ENCODE measurements at places on chromosomes 7 and 10. TPM values are rescaled to one million over a fixed set of nuclear protein-coding genes. Genes with fewer than 3 reads are reported as not detected.
A peak's percentile ranks its signal among the peaks of the same experiment; 100 is the strongest.

GRCh38 chr10:58932577-58933314 lies 243.7 kb upstream of the PHYHIPL start:
- DNase-seq = no peak

DNA sequence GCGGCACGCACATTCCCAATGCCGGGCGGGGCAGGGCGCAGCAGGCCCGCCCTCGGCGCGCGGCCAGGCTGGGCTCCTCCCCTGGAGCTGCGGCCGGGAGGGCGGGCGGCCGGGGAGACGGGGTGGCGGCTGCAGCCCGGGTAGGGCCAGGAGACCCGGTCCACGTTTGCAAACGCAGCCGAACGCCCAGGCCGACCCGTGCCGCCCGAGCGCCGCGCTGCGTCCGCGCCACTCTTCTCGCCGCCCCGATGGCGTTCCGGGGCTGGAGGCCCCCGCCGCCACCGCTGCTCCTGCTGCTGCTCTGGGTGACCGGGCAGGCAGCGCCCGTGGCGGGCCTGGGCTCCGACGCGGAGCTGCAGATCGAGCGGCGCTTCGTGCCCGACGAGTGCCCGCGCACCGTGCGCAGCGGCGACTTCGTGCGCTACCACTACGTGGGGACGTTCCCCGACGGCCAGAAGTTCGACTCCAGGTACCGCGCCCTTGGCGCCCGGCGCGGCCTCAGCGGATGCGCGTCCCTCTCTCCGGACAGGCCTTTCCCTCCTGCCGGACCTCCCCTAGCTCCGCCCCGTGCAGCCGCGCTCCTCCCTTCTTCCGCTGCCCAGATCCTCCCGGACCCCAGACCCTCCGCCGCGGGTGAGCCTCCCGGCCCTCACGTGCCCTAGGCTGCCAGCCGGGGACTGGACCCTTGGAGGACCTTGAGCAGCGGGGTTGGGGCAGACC lies at the start of gene FKBP9:
TSS of gene FKBP9 (plus strand) at position 115 of the 720 bp plus-strand sequence. CDS start at position 249, 134 bp downstream.
- DNase-seq = no peak

- DNase-seq = no peak
Observed at GRCh38 chr7:97835296-97836138, 36.7 kb downstream of the ASNS start.

- DNase-seq = no peak
Observed at GRCh38 chr10:132296666-132297443, 10.9 kb downstream of the STK32C start.

DNA sequence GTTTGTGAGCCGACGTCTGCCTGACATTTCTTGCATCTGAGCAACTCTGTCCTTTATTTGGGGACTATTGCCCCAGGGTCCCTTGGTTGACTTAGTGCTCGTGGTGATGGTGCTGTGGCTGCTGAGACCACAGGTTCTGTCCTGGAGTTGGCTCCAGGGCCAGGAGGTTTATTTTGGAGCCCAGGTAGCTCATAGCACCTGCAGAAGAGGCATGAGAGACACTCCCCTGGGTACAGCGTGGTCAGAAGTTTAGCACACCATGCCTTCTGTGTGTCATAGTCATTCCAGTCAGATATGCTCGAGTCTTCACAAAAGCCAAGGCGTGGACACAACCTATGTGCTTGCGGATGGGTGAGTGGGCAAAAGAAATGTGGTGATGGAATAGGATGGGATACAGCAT lies 496.9 kb downstream of the TCERG1L start:
- peak; percentile 58 for DNase-seq

- no peak for DNase-seq
Observed at GRCh38 chr7:91710881-91711280, 169.6 kb downstream of the MTERF1 start.

DNA sequence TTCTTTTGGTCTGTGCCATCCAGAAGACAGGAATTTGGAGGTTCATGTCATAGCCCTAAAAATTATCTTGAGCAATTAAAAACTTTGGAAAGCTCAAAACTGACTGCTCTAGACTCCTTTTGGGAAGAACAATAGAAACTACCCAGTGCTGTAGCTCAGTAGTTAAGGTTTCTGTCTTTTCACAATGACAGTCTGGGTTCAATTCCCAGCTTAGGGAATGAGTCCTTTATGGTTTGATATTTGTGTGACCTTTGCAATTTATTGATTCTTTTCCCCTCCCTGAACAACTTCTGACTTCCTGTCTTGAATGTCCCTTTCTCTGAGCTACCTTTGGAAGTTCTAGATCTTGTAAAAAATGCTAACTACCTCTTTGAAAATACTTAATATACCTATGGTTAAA lies 603.3 kb upstream of the IGFBP3 start:
- no peak for DNase-seq

- DNase-seq = no peak
Observed at GRCh38 chr7:149564340-149565095, 66.9 kb upstream of the ZNF746 start.

GRCh38 chr7:84490661-84491060 lies 296.1 kb upstream of the SEMA3A start:
- DNase-seq = no peak

DNA sequence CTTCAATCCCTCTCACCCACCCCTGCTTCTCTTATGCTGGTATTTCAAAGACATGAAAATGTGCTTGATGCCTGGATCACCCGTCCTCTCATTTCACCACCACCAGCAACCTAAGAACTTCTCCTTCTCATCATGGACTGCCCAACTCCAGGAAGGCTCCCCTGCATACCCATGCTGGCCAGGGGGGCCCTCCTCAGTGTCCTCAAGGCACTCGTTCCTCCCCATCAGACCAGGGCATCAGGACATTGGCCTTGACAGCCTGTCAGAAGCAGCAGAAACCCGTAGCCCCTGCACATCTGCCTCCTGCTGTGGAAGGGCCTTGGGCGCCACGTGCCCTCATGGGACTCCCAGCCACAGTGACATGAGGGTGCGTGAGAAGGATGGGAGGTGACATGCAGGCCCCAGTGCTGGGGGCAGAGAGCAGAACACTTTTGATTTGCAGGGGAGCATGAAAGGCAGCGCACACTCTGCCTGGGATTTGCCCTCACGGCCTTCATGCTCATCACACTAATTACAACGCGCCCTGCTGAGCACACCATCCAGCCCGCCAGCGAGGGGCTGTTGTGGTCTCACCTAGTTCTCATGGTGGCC lies 1.9 kb upstream of the HSPA12A start:
- DNase-seq = no peak

DNA sequence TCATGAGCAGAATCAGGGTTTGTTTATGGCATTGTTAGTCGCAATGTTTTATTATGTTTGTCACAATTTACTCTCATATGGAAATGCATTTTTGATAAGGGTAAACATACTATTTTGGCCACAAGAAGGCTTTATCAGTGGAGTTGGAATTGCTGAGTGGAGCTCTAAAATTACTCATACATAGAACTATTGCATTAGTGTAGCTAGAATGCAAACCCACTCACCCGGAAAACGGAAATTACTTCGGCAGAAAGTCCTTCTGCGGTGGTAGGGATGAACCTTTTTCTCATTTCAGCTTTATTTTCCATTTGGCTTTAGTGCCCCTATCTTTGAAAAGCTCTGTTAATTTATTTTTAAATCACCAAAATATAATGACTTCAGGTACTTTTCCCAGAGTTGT lies 42.8 kb upstream of the NPY start:
- no peak for DNase-seq

DNA sequence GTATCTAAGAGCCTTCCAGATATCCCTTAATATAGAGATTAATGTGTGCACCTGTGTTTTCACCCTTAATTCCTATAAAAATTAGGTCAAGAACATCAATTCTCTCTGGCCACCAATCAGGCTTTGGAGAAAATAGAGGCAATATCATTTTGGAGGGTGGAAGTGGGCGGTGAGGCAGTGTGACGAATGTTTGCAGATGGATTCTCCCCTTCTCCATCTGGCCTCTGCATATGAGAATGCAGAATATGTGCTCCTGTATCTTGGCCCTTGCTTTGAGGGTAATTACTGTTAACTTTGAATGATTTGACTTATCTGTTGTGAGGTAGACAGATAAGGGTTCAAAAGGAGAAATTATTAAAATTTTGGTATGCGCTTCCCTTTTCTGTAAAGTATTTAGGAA lies 304.0 kb upstream of the NPSR1 start:
- no peak for DNase-seq

DNA sequence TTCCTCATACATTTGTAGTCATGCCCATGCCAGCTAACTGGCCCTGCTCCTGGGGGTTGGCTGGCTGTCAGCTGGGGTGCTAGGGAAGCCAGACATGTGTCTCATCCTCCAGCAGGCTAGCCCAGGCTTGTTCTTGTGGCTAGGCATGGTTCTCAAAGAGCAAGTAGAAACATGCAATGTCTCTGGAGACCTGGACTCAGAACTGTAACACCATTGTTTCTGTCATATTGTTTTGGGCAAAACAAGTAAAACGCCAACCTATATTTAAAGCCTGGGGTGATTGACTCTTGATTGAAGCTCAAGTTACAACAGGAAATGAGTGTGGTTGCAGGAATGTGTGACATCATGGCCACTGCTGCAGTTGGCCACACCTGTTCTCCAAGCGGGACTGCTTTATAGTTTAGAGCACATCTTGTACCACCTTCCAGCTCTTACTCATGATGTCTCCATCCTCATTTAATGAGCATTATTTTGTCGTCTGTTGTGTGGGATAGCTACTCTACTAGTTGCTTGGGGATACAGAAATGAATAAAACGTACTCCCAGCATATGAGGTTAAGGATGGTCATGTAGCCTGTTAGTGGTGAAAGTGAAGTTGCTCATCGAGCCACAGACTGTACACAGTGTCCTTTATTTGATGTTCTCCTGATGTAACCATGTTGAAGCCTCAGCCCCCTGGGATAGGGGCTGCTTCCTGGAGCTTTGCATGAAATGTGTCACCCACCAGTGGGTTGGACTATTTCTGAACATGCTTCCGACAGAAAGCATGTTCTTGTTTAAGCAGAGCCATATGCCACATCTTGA lies 168.4 kb downstream of the SORCS3 start:
- DNase-seq = no peak

- DNase-seq = no peak
Observed at GRCh38 chr7:32462451-32462850, 27.7 kb downstream of the LSM5 start.

- DNase-seq = no peak
Observed at GRCh38 chr10:102596506-102596971, 47.7 kb upstream of the TRIM8 start.

- DNase-seq = no peak
Observed at GRCh38 chr7:128450409-128450808, 5.3 kb upstream of the HILPDA start.

DNA sequence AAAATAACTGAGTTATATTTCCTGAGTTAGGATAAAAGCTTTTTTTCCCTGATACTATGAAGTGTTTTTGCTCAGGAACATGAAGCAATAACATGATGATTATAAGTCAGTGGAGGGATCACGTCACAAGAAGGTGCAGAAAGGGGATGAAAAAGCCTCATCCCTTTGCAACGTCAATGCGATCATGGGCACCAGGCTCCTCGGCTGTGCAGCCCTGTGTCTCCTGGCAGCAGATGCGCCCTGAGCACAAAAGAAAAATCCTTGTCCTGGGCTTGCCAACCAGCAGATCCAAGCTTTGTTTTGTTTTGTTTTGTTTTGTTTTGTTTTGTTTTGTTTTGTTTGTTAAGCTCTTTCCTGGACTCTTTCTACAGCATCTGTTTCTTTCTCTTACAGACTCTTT lies 103.5 kb upstream of the PRSS1 start:
- no peak for DNase-seq

DNA sequence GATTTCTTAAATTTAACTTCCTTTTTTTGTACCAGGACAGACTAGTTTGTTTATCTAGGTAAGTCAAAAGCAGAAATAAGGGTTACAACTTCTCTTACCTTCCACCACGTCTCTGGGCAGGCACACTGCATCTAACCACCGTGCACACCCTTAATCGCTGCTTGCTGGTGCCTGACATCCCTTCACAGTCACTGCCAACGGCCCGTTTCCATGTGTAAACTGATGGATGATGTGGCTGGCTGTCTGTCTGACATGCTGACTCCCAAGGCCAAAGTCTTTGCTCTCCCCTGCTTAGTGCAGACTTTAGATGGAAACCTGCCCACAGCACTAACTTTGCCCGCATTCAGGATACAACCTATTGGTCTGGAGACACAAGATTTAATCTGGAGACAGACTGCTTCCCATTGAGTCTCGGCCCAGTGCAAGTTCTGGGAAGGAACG lies 1.1 kb downstream of the TMEM273 start:
- DNase-seq = peak; percentile 64

GRCh38 chr10:14658331-14659127 lies 116.2 kb downstream of the FAM107B start:
- no peak for DNase-seq

DNA sequence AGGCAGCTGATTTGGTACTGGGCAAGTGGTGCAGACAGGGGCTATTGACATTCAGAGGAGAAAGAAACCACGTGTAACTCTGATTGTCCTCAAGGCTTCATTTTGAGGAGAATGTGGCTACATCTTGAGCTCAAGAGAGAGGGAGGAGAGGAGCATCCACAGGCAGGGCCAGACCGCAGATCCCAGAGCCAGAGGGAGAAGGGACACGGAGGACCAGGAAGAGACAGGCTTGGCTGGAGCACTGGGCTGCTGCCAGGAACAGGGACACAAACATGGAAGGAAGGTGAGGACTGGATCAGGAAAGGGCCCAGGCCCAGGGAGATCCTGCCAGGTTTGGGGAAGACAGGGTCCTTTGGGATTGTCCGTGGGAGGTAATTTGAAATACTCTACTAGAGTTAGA lies 158.3 kb downstream of the GPAM start:
- DNase-seq = no peak

- DNase-seq = no peak
Observed at GRCh38 chr10:116385311-116385710, 42.3 kb upstream of the PNLIPRP3 start.

GRCh38 chr7:42694894-42695507 lies 216.9 kb downstream of the C7orf25 start:
- no peak for DNase-seq

- DNase-seq = no peak
Observed at GRCh38 chr10:116268976-116269375, 4.0 kb downstream of the GFRA1 start.

GRCh38 chr7:33940503-33940902 lies 35.2 kb downstream of the BMPER start:
- no peak for DNase-seq

DNA sequence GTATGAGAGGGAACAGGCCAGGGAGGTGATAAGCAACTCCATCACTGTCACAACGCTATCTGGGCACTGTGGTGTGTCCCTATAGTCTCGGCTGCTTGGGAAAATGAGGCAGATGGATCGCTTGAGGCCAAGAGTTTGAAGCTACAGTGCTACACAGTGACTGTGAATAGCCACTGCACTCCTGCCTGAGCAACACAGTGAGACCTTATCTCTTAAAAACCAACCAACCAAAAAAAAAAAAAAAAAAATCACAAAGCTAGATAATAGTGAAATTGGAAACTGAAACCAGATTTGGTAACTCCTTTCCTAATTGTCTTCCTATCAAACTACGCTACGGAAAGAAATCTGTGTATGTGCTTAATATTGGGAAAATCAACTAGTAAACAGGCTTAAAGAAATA lies 14.1 kb downstream of the MICU1 start:
- no peak for DNase-seq

Gene TUBB8
- not detected for total RNA-seq

Gene CTTNBP2
- total RNA-seq = 25.0 TPM

Gene ATP6V1F
- total RNA-seq = 119 TPM

Gene MRLN
- not detected for total RNA-seq

Gene STEAP1
- total RNA-seq = 24.3 TPM

Gene SNX10
- 5.2 TPM for total RNA-seq

Gene C7orf57
- total RNA-seq = not detected

Data from vagina (tissue), 2 donors.